ENCODE measurements at places on chromosomes 11 and 22.
A peak's percentile ranks its signal among the peaks of the same experiment; 100 is the strongest.

- DNase-seq, result no peak
Measured at GRCh38 chr11:124717786-124718651, 21.7 kb upstream of the NRGN start.

DNA sequence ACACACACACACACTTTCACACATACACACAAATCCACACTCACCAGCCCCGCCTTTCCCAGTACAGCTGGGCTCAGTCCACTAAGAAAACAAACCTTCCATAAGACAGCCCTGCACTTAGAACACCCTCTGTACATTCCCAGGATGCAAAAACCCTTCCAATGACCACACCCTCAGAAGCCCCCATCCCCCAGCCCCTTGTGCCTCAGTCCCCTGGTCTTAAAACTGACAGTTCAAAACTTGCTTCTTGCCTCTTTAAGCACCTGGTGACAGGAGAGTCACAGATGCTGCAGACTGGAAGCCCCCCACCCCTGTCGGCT lies 23.0 kb downstream of the APLNR start:
- DNase-seq, result no peak

DNA sequence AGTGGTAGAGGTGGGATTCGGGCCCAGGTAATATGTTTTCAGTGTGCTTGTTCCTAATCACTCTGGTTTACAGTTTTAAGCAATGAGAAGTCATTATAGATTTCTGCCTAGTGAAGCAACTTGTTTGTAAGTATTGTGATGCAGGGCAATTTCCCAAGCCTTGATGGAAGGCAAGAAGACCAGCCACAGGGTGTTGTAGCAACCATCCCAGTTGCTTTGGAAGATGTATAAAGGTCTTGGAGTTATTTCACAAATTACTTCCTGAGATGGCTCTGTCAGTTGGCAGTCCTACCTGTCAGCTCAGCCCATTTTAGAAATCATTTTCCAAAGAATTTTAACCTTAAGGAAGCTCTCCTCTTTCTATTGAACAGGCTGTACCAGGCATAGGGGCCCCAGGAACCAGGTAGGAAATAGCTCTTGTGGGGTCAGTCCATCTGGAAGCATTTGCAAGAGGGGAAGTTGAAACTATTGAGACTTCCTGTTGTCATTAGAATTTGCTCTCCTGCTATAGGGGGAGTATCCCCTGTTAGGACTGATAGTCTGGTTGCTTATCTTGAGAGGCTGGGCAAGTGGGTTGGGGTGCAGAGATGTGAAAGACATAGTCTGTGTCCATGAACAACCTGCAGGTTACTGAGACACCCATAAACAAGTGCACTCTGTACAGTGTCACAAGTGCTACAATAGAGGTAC lies 47.9 kb downstream of the STIM1 start:
- peak; percentile 25 for DNase-seq

DNA sequence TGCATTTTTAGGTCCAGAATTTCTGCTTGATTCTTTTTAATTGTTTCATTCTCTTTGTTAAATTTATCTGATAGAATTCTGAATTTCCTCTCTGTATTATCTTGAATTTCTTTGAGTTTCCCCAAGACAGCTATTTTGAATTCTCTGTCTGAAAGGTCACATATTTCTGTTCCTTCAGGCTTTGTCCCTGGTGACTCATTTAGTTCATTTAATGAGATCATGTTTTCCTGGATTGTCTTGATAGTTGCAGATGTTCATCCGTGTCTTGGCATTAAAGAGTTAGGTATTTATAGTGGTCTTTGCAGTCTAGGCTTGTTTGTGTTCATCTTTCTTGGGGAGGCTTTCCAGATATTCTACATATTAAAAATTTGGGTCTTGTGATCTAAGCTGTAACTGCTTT lies 694.8 kb upstream of the CCDC179 start:
- no peak for DNase-seq

GRCh38 chr22:19580291-19580890 lies 56.2 kb upstream of the CLDN5 start:
- no peak for DNase-seq

- no peak for DNase-seq
Measured at GRCh38 chr11:128180441-128181087, 406.8 kb downstream of the ETS1 start.

DNA sequence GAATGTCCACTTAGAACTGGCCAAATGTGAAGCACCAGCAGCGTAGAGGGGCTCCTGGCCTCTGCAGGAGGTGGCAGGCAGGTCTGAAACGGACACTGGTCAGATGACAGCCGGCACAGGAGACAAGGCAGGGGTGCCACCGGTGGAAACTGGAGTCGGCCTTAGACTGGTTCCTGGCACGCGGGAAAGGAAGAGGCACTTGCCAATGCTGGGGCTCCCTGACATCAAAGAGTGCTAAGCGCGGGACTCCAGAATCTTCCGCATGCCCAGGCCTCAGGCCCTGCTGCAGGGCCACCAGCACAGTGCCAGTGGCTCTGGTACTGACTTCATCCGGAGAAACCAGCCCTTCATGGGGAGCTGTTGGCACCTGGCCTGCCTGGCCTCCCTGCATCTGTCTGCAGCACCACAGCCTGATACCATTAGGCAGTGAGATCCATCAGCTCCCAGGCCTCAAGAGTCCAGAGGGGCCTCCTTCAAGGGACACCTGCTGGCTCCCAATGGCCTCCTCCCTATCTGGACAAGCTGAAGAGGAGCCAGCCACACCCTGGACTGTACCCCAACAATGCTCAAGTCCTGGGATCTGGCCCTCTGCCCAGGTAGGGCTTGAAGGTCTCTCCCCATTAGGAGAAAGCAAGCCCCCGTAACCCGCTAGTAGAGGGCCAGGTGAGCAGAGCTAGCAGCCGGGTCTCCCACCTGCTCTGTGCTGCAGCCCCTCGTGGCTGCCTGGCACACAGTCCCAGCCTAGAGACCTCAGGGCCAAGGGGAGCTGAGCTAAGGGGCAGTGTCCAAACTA lies 29.7 kb upstream of the GNB1L start:
- no peak for DNase-seq

DNA sequence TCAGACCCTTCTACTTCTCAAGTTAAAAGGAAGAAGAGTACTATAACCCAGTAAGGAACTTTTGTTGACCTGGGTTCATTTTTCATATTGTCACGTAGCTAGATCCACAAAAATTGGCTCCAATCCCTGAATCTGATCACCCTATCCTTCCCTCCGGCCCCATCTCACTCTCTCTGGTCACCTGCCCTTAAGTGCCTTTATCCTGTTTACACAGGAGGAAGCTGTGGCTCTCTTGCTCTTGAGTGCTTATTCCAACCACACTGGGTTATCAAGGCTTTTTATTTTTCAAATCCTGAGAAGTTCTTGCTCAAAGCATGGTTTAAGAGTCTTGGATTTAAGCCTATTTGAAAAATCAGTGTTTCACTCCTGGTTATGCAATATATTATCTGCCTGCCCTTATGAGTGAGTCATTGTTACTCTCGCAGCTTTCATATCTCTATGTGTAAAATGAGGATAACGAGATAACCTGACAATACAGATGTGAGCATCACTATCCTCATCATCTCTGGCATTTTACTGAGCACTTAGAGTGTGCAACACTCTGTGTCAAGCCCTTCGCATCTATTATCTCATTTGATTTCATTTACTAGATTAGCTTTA lies 293.9 kb downstream of the GUCY1A2 start:
- no peak for DNase-seq

DNA sequence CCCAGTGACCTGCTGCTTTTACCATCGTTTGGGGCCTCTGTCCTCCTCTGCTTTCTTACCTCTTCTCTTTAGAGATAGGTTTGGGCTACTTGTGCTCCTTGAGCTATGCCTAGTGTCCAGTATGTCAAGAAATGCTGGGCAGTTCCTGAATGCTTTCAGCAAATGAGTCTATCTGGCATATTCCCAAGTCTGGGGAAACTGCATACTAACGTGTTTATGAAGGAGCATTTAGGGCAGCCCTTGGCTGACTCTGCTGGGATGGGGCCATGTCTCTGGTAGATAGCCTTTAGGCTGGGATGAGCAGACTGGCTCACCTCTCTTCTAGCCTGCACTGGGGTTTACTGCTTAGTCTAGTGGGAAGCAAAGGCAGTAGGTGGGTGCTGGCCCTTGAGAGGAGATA lies 43.7 kb upstream of the SUSD2 start:
- no peak for DNase-seq

DNA sequence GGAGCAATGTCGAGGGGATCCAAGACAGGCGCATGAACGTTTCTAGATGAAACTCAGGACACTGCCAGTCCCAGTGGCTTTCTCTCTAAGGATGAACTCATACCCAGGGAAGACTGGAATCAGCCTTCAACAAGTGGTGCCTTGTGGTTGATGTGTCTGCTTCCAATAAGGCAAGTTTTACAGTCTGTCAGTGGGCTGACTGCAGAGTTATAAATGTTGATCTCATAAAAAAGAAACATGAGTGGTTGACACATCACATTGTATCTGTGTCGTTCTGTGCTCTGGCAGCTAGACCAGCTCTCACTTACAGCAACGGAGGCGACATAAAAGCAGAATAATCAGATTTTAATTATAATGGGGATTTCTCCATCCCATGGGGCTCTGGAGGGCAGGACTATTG lies 96.7 kb downstream of the SNX19 start:
- DNase-seq, result no peak

- DNase-seq, result no peak
Measured at GRCh38 chr11:90218606-90219005, 4.2 kb downstream of the CHORDC1 start.

Measured in CMK (cell line).